Activated CD4-positive, CD25-positive, alpha-beta regulatory T cell treated with anti-CD3 and anti-CD28 coated beads, Interleukin-2, amount 50 U/mL, for 24 hours (primary cell): ENCODE measurements at places on chromosomes 3 and 15.
A peak's percentile ranks its signal among the peaks of the same experiment; 100 is the strongest.

- ATAC-seq = peak; percentile 80
Measured at GRCh38 chr15:92095693-92096092, 242.2 kb downstream of the SLCO3A1 start.

DNA sequence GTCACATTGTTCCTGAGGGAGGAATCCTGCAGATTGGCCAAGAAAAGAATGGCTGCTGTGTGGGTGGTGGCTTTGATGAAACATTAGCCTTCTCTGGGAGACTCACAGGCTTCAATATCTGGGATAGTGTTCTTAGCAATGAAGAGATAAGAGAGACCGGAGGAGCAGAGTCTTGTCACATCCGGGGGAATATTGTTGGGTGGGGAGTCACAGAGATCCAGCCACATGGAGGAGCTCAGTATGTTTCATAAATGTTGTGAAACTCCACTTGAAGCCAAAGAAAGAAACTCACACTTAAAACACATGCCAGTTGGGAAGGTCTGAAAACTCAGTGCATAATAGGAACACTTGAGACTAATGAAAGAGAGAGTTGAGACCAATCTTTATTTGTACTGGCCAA, 6.1 kb downstream of the PTX3 start:
- no peak for ATAC-seq

GRCh38 chr3:116905334-116905733, 195.8 kb downstream of the TUSC7 start:
- ATAC-seq = no peak

GRCh38 chr15:74413350-74414080, 20.2 kb downstream of the SEMA7A start:
- ATAC-seq = no peak

DNA sequence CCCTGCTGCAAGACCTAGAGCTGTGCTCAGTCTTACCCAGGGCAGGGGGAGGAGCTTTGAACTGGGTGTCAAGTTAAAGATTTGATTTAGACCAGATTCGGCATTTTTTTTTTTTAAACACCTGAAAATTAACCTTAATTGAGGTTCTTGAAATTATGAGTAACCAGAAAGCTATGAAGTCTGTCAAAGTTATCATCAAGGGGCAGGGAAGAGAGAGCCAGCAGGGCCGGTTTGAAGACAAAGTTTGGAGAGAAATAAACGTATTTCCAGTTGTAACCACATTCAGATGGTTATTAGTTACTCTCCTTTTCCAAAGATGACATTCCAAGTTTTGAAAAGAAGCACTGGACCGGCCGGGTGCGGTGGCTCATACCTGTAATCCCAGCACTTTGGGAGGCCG, 12.0 kb downstream of the TMEM266 start:
- no peak for ATAC-seq

DNA sequence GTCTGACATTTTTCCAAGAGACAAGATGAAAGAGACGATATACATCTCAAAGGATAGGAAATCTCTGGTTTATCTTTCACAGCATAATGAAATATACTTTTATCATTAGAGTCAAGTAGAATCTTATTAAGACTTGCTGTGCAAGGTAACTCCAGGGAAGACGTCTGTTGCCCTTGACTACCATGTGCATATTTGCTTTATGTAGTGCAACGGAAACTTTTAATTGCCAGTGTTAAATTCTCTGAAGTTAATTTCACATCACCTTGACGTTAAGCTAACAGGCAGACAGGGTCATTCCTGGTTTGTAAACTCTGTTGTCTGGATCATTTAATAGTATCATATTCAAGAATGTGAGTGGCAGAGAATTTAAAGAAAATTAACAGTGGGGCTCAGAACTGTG, 82.8 kb downstream of the LRTM1 start:
- no peak for ATAC-seq

DNA sequence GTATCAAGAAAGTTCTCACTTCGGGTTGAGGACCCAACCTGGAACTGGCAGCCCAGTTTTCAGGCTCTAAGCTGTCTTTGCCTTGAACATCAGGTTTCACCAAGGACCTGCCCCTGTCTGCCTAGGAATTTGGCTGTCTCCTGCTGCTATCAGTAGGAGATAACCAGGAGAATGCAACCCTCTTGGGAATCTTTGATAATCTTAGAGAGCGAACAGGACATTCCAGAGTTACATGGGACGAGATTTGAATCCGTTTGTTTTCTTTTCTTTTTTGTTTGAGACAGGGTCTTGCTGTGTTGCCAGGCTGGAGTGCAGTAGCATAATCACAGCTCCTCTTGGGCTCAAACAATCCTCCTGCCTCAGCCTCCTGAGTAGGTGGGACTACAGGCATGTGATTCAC, 18.0 kb upstream of the EIF1B start:
- no peak for ATAC-seq

- no peak for ATAC-seq
Measured at GRCh38 chr15:34976743-34977142, 7.2 kb upstream of the AQR start.

DNA sequence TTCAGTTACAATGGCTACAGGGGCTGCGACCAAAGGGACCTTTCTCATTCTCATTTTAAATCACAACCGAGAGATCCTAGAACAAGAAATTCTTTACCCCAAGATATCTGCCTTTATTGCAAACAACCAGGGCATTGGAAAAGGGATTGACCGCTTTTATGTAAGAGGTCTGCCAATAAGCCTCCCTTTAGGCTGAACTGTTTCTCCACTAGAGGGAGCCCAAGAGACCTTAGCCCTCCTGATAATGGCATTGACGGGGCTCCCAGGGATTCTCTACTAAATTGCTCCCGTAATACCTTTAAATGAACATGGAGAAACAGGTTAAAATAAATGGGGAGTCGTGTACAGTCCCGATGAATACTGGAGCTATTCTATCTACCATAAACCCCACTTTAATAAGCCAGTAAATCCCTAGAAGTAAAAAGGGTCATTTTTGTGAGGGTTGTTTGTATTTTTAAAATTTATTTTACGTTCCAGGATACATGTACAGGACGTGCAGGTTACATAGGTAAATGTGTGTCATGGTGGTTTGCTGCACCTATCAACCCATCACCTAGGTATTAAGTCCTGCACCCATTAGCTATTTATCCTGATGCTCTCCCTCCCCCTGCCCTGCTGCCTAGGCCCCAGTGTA, 7.5 kb upstream of the IGSF10 start:
- no peak for ATAC-seq

DNA sequence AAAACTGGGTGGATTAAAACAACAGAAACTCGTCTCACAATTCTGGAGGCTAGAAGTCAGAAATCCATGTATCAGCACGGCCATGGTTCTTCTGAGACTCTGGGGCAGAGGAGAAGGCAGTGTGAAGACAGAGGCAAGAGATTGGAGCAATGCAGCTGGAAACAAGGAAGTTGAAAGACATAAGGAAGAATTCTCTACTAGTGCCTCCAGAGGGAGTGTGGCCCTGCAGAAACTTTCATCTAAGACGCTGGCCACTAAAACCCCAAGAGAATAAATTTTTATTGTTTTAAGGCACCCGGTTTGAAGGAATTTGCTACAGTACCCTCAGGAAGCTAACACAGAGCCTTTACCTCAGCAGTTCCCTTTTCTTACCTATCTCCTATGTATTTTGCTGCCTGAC, 1012.2 kb upstream of the CADM2 start:
- ATAC-seq = no peak

- no peak for ATAC-seq
Measured at GRCh38 chr3:78096488-78097255, 1056.8 kb downstream of the ROBO2 start.

DNA sequence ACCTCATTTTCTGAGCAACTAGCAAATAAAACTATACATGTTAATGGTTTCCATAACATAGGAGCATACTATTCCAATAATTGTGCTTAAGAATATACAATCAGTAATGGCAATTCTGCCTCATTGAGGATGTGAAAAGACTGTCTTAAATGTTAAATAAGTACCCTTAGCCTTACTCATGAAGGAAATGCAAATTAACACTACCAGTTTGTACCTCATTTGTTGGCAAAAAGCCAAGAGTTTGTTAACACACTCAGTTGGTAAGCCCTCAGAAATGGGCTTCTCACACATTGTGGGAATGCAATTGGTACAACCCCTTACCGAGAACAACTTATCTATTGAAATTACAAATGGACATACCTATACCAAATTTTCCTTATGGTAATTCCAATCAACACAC, 9.2 kb upstream of the STT3B start:
- peak; percentile 11 for ATAC-seq

GRCh38 chr3:135100366-135100765, 305.3 kb downstream of the EPHB1 start:
- no peak for ATAC-seq

- ATAC-seq = no peak
Measured at GRCh38 chr15:31214864-31215489, 111.7 kb upstream of the KLF13 start.

DNA sequence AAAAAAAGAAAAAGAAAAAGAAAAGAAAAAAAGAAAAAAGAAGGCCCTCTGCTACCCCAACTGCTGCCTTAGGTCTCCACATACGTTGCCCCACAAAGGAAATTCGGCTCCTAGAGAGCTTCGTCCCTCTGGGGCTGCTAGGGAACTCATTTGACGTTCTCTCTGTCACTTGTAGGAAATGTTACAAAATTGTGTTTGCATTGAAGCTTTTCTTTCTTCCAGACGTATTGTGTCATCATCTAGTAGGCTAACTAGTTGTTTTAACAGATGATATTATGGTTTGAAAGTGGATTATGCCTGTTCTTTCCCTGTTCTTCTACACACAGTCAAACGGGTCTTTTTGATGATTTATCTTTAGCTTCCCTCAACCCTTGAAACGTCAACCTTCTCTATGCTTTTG, 125.3 kb downstream of the BDH1 start:
- ATAC-seq = no peak

DNA sequence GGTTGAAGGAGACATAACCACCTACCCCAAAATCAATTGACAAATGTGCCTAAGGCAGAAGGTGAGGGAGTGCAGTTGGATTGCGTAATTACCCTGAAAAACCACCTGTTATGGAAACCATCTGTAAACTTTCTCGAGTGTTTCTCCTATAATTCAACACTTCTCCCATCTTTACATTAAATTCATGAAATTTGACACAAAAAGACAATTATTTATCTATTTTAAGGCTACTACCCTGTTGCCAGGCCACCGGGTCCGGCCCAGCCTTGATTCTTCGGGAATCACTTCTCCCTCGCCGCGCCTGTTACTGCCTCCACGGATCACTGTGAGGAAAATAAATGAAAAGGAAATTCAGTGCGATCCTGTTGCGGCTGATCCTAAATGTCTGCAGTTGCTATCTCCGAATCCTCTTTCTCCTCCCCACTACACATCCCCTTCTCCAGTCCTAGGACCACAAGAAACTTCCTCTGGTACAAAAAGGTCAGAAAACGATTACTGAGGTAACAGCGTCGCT, 646 bp downstream of the IQCB1 start:
- no peak for ATAC-seq
